RPMI7951 (cell line): ENCODE measurements at places on chromosomes 2 and 18. TPM values are rescaled to one million over a fixed set of nuclear protein-coding genes. Genes with fewer than 3 reads are reported as not detected.
A peak's percentile ranks its signal among the peaks of the same experiment; 100 is the strongest.

Gene SERPINB3
- 0.20 TPM in 1 of 2 replicates, not detected in the other for total RNA-seq

DNA sequence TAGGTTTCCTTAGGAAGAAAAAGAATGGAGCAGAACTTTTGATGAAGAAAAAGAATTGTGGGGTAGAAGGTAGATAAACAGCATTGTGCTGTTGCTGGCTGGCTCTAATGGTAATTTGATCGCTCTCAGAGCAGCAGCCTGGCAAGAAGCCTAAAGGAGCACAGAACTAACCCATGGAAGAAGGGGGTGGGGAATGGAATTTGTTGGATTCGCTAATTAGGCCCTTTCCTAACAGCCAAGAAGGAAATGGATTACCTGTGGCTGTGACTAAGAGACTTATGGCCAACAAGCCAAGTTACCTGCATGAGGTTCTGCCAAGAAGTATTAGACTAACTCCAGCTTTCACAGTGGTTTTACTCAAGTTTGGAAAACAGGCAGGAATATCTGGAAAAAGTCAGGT, 210.6 kb downstream of the IKZF2 start:
- DNase-seq = peak; percentile 50

DNA sequence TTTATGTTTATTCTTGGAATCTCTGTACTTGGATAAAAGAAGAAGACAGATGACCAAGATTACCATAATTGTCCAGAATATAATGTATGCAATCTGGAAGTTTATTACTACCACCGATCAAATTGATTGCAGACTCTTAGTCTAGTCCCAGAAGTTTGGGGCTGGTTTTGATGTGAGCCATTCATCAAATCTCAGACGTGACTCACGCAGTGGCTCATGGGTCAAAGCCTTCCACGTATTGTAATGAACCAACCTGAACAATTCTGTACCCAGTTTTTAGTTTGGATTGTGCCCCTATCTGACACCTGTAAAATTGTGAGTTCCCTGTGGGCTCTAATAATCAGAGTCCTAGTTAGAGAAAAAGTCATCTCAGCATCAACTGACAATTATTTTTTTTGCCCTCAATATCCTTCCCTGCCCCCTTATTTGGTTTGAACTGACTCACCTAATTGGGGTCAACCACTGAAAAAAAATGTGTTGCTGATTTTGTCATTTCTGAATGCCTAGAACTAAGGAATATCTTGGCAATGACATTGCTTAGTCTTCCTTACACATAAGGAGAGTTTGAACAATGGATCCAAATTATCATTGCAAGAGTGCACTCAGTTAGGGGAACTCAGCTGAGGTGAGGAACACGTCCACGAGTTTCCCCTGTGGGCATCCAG, 219.5 kb upstream of the NRP2 start:
- DNase-seq = peak; percentile 3

Gene RAPH1
- 9.3 and 9.4 TPM in 2 replicates for total RNA-seq

DNA sequence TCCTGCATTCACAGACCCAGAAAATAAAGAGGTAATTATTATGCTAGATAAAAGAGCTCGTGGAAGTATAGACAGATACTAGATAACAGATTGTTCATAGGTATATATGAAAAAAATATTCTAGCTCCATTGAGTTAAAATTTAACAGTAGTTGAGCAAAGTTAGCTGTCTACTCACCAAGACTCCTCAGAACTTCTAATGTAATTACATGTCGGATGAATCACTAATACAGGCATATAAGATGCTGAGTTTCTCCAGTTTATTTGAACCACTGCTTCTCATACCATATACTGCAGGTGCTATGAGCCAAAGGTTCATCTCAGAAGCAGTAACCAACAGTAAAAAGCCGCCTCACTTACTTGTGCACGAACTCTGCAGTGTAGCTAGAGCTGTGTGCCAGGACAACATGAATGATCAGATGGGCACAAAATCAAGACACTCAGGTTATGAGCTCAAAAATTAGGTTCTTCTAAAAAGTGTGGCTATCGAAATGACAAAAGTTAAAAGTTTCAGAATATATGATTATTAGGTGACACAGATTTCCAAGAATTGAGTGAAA, 373.4 kb downstream of the NCKAP5 start:
- no peak for DNase-seq

GRCh38 chr2:20747317-20747716, 75.6 kb downstream of the LDAH start:
- no peak for DNase-seq

- no peak for DNase-seq
Observed at GRCh38 chr2:231294571-231295362, 96.3 kb downstream of the ARMC9 start.

- no peak for DNase-seq
Observed at GRCh38 chr2:151766437-151767153, 32.3 kb upstream of the NEB start.

GRCh38 chr2:89850881-89851582, 1159.6 kb downstream of the RPIA start:
- no peak for DNase-seq

DNA sequence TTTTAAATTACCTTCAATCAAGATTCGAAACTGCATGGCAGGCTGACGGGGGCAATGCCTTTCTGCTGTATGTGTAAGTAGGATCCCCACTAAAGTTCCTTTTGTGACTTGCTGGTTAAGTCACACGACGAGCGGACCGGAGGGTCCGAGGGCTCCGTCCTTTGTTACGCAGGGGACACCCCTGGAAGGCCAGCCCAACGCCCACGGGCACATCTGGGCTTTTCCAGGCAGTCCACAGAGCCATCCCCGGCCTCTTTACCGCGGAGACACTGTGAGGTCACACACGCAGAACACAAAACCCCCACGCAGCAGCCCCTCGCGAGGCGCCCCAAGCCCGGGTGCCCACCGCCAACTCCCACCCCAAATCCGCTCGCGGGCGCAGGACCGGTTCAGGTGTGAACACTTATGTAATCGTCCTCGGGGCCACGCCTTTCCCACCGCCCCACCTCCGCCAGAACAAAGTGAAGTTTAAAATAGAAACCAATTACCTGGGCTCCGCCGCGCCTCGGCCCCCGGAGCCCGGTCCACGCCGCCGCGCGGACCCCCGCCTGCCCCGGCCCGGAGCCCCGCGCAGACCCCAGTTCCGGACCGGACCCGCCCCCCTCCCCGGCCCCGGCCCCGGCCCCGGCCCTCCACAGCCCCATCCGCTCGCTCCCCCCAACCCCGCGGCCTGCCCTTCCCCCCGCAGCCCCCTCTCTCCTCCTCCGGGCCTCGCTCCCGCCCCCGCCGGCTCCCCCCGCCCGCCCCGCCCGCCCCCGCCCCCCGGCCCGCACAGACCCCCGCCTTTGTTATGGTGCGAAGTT, 4.2 kb downstream of the ZNF516 start:
- no peak for DNase-seq

- DNase-seq = no peak
Observed at GRCh38 chr2:45965871-45966498, 314.5 kb downstream of the PRKCE start.

- DNase-seq = no peak
Observed at GRCh38 chr18:9619990-9620389, 5.6 kb upstream of the PPP4R1 start.

DNA sequence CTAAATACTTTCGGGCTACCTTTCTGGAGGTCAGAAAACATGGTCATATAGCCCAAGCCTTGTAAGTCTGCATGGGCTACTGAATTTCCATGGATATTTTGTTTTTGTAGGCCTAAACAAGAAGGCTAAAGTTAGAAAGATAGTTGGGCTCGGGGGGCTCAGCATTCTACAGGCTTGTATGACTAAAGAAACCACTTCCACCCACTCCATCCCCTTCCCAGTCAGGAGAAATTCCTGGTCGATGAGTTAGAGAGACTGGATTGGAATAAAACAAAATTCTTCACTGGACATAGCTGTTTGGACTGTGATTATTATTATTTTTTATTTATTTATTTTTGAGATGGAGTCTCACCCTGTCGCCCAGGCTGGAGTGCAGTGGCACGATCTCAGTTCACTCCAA, 539.4 kb upstream of the TNP1 start:
- DNase-seq = peak; percentile 63

Gene FAM161A
- 1.8 and 2.2 TPM in 2 replicates for total RNA-seq

DNA sequence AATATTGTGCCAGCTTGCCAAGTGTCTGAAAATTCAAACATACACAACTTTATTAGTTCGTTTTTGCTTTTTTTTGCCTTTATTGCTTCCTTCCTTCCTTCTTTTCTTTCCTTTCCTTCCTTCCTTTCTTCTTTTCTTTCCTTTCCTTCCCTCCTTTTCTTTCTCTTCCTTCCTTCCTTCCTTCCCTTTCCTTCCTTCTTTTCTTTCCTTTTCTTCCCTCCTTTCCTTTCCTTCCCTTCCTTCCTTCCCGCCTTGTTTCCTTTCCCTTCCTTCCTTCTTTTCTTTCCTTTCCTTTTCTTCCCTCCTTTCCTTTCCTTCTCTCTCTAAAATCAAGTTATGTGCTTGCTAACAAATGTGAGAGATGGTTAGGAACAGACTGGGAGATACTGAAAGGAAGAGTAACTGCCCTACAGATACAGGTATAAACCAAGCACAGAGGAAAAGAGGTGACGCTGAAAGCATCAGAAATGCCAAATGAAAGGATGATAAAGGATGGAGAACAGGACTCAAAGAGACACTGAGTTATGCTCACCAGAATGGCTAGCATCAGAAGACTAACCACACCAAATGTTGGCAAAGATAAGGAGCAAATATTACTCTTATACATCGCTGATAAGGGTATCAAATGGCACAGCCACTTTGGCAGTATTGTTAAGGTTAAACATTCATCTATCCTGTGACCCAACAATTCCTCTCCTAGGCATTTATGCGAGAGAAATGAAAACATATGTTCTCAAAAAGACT, 151.6 kb downstream of the MREG start:
- no peak for DNase-seq

DNA sequence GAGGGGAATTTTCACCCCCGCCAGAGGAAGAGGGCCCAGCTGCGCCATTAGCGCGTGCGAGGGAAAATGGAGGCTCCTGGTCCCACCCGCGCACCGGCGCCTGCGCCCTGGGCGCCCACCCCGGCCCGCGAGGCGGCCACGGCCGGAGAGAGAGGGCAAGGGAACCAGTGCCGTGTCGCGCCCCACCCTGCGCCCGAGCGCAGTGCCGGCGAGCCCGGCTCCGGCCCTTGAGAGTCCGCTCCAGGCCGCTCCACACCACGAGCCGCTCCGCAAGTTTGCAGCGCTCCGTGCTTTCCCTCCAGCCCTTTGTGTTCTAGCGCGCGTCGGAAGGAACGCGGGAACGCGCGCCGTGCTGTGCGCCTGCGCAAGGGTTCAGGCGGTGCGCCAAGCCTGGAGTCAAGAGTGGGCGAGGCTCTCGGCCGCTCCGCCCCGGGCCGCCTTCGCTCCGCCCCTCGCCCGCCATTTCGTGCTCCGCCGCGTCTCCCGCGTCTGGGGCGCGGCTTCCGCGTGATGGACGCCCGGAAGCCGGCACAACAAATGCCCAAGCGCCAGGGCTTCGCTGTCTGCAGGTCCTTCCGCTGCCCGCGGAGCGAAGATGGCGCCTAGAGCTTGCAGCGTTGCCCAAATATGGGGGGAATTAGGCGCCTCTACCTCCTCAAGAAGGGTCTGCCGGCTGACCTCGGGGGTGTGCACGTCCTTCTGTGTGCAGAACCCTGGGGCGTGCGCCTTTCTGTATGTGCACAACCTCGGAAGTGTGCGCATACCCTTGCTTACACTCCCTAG, 46.1 kb upstream of the PTMA start:
- peak; percentile 91 for DNase-seq

GRCh38 chr18:12751891-12752290, 49.0 kb downstream of the PSMG2 start:
- no peak for DNase-seq

Gene CRYBA2
- total RNA-seq = 0.20 TPM in 1 of 2 replicates, not detected in the other

Gene CRYGD
- total RNA-seq = not detected in 2 replicates

GRCh38 chr2:82959727-82960126, 1499.4 kb downstream of the SUCLG1 start:
- no peak for DNase-seq

GRCh38 chr2:23658466-23658942, 268.4 kb downstream of the ATAD2B start:
- DNase-seq = no peak

- no peak for DNase-seq
Observed at GRCh38 chr2:171939743-171940071, 17.4 kb downstream of the HAT1 start.

- DNase-seq = peak; percentile 18
Observed at GRCh38 chr2:150292807-150293206, 194.7 kb downstream of the RND3 start.

GRCh38 chr18:5066380-5066977, 130.6 kb downstream of the AKAIN1 start:
- DNase-seq = no peak

GRCh38 chr2:226030788-226031646, 631.5 kb downstream of the NYAP2 start:
- DNase-seq = peak; percentile 83

- DNase-seq = no peak
Observed at GRCh38 chr2:190335225-190335559, 8.2 kb upstream of the INPP1 start.

DNA sequence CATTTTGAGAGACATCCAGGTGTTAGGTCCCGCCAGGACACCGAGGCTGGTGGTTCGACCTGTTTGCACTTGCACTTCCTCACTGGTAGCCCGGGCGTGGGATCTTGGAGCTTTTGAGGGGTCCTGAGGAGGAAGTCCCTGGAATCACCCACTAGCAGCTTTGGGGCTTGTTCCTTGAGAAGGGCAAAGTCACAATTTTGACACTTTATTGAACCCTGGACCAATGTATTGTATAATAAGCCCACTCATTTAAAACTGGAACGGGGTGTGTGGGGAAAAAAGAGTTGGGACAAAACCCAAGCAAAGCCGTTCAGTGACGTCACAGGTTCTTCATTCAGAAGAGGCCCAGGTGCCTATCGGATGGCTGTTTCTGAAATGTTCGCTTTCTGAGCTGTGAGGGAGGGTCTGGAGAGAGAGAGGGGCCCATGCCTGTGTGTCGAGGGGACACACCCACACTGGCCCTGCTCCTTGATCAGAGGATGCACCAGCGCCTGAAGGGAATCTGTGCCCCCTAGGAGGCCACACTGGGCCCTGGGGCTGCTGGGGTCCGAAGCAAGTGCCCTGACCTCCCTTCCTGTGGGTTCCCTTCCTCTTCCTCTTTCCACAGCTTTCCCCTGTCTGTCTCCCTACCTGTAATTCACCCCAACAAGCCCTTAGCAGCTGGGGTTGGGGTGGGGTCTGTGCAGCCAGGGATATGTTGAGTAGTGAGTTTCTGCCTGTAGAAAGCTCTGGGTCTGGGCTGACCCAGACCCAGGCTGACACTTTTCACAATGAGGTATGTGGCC, 2.6 kb downstream of the LPIN1 start:
- DNase-seq = no peak

Gene TMEM198
- 2.3 and 2.6 TPM in 2 replicates for total RNA-seq

GRCh38 chr18:1047406-1047805, 142.7 kb downstream of the ADCYAP1 start:
- DNase-seq = peak; percentile 53

GRCh38 chr2:229033816-229034215, 237.3 kb downstream of the PID1 start:
- peak; percentile 43 for DNase-seq
